ENCODE measurements at places on chromosomes 5 and 9. TPM values are rescaled to one million over a fixed set of nuclear protein-coding genes. Genes with fewer than 3 reads are reported as not detected.

KCTD16 gene
- 0.19 TPM for total RNA-seq

ZBED3 gene
- 0.80 TPM for total RNA-seq

SLC36A2 gene
- total RNA-seq: not detected

DNA sequence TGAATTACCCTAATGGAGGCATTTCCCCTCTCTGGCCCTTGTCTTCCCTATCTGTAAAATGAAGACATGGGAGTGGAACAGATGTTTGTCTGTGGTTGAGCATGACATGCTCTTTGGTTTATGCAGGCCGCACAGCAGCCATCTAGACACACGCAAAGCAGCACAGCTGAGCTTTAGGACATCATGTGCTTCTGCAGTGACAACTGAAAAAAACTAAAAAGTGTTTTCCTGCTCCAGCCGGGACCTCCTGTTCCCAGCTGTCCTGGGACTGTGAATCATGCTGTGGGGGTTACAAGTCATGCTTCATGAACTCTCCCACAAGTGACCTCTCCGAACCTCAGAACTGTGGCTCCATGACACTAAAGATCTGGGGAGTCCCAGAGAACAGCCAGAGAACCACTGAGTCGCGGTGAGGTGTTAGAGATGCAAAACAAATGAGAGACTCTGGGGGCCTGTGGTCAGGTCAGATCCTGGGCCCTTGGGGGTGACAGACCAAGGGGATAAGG, 1.7 kb downstream of the SMIM3 start:
- peak; percentile 80 for DNase-seq

DNA sequence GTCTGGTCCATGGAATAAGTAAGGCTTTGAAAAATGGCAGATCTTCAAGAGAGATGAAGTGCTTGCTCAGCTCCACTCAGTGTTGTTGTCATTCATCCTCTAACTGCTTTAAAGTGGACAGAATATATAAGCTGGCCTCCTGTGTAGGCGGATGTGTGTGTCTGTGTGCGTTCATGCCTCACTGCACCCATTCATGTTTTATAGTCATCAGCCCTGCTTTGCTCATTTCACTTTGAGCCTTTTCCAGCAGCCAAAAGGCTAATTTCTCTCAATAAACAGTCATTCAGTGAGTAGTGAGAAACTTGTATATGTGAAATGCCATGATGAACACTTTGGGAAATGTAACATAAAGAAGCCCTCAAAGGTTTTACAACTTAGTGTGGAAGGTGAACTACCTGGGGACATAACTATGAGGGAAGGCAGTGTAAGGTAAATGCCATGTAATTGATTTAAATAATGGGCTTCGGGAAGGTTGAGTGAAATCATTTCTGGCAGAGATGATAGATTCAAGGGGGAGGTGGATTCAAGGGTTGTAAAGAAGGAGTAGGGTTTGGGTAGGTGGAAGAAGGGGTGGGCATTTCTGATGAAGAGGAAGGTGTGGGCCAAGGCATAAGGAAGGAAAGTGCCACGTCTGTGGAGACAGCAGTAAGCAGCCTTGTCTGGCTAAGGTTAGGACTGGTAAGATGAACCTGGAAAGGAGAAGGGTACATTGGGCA, 15.7 kb downstream of the TTC23L start:
- DNase-seq: no peak

DNA sequence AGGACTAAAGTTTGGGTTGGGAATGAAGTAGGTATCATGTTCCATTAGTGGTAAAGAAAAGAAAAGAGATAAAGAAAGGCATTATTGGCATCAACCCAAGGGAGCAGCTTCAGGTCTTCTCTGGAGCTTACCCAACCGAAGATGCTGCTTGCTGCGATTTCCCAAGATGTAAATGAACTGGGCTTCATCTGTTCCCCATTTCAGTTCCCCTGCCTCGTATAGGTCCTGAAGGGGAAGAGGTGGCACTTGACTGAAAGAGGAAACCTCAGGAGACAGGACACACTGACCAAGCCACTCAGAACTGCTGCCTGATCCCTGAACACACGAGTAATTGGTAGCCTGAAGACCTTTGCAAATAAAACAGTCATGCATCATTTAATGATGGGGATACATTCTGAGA, 24.6 kb downstream of the ANXA6 start:
- DNase-seq: no peak

GRCh38 chr5:162282191-162282590, 214.6 kb downstream of the GABRG2 start:
- DNase-seq: no peak

DNA sequence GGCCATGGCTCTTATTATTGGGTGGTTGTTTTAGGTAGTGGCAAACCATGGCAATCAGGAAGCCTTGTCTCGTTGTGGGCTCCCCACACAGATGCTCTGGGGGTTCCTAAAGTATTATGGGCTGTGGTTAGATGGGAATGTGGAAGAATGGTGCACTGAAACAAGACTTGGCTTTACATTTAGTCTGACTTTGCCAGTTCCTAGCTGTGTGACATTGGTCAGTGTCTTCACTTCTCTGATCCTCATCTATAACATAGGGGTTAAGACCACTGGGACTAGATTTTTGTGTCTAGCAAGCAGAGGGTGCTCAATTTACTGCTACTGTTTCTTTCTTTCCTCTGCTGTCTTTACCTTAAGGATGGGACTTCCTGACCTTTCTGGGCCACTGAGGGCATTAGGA, 149.5 kb downstream of the HSPA4 start:
- DNase-seq: peak; percentile 15

DNA sequence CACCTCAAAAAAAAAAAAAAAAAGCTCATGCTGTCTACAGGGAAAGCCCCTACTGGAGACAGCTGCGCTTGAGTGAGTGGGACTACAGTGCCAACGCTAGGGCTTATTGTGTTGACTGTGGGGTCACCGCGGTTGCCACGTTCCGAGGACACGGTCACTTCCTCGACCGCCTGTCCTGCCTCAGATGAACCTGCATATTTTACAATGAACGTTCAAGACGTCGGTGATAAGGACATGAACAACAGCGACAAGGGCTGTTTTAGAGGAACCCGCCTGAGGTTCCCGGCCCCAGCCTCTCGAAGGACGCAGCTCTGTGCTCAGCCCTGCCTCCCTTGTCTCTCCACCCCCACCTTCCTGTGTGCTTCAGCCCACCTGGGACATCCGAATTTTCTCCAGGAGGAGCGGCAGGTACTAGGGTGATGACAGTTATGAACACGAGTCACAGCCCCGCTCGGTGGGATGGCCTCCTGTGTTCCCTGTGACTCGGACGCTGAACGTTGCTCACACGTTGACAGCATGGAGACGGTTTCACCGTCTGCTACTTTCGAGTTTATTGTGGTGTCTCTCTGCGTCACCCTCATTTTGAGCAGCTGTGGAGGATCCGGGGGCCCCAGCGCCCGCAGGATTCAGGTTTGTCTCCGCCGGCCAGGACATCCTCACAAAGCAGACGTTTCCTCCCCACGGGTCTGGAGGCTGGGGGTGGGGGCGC, 11.3 kb upstream of the DIPK1B start:
- DNase-seq: peak; percentile 84

- DNase-seq: no peak
Measured at GRCh38 chr5:34460496-34460895, 195.6 kb upstream of the RAI14 start.

Measured in activated CD8-positive, alpha-beta memory T cell treated with anti-CD3 and anti-CD28 coated beads, Interleukin-2, amount 10 ng/mL, durations not matched to agents 7 days and 5 days (primary cell).